ENCODE measurements at places on chromosomes 6 and 20.

DNA sequence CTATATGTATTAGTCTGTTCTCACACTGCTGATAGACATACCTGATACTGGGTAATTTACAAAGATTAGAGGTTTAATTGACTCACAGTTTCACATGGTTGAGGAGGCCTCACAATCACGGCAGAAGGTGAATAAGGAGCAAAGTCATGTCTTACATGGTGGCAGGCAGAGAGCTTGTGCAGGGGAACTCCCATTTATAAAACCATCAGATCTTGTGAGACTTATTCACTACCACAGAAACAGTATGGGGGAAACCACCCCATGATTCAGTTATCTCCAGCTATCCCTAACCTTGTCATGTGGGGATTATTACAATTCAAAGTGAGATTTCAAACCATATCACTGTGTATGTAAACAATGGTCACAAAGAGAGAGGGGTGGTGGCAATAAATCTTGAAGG lies 6.6 kb downstream of the CST8 start:
- DNase-seq: no peak

DNA sequence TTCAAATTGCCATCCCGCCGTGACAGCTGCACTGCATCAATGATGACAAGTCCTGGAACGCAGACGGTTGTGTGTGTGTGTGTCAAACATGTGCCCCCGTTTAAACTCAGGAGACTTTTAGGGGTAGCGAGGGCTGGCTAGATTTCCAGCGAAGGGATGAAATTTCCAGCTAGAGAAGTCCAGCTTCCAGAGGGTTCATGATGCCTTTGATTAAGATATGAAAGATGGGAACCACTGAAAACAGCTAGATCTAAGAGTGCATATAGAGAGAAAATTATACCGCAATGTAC lies 644 bp downstream of the KIZ start:
- DNase-seq: no peak

- peak; percentile 80 for DNase-seq
These were observed 55.2 kb upstream of the SUPT3H start for GRCh38 chr6:45432977-45433376.

DNA sequence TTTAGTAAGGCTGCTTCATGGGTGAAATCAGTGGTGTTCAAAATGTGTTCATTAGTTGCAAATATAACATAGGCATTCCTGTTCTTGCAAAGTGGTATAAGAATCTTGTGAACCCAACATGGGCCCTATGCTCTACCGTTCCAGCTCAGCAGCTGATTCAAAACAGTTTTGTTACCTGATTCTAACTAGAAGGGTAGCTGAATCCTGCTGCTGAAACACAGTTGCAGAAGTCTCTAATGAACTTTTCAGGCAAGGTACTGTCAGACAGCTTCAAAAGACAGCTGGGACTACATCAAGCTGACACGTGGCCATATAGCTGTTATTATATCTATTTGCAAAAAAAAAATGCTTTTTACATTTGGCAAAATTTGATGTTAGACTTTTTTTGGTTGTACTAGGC lies 22.7 kb downstream of the THEMIS start:
- no peak for DNase-seq

- no peak for DNase-seq
These were observed 1.3 kb downstream of the YWHAB start for GRCh38 chr20:44886828-44887227.

DNA sequence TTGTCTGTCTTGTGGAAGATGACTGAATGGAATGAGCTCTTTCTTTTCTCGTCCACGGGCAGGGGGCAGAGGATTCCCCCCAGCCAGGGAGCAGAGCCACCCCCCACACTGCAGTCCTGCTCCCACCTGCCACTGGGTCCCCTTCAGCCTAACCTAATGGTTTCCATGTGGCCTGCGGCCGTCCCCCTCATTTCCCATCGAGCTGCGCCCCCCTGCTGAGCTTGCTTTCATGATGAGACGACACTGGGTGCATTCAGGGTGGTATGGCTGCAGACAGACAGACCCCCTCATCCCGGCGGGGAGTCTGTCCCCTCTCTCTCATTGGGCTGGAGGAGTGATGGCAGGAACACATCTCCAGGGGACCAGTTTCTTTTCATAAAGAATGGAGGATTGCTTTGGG lies 140.8 kb downstream of the DTNBP1 start:
- DNase-seq: no peak

DNA sequence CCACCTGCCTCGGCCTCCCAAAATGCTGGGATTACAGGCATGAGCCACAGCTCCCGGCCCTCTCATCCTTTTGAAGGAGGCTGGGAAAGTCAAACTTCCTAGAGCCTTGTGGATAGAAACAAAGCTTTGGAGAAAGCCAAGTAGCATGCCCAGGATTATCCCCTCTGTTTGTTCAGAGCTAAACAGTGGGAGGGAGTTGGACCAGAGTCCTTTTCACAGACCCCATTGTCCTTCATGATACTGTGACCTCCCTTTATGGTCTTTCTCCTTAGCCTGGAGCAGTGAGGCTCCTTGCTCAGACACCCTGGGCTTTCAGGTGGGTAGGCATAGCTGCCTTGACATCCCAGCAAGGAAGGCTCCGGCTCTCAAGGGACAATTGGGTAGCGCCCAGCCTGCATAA lies 25.4 kb downstream of the ARFGEF3 start:
- DNase-seq: no peak

DNA sequence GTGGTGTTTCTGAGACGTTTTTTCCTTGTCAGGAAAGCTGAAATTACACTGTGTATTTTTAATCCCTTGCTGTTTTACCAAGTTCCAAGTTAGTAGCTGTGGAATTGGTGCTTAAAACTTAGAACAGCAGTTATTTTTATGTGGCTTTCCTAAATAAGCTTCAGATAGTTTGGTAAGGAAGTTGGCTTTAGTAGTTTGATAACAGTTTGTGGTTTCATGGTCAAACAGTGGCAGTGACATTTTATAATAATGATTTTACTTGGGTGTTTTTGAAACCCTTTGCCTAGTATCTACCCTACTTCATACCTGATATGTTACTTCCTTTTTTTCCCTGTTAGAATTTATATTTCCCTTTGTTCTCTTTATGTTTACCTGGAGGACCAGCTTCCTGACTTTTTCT lies 164.9 kb downstream of the JARID2 start:
- no peak for DNase-seq

DNA sequence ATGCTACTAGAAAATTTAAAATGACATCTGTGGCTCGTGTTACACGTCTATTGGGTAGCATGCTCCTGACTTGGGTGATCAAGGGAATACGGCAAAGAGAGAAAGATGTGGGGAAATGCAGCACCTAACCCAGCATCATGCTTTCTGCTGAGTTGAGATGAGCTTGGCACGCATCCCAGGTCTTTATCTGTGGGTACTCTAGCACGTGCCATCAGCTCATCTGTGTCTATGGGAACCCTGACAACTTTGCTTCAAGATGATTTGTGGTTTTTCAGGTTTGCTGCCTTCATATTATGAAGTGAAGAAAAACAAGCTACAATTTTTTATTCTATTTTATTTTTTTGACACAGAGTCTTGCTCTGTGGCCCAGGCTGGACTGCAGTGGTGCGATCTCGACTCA lies 21.0 kb downstream of the RNASET2 start:
- no peak for DNase-seq

- no peak for DNase-seq
These were observed 856 bp downstream of the TP53TG5 start for GRCh38 chr20:45377269-45377668.

DNA sequence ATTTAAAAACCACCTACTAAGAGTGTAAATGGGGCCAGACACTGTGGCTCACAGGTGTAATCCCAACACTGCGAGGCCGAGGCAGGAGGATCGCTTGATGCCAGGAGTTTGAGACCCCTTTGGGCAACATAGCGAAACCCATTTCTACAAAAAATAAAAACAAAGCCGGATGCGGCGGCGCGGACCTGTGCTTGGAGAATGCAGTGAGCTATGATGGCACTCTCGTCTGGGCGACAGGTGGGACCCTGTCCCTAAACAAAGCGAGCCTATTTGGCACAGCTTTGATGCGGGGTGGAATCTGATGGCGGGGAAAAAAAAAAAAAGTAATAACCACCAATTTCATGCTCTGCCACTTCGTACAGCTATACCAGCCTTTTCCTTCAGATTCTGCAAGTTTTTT lies 1.1 kb downstream of the TCP1 start:
- DNase-seq: peak; percentile 16

Data from GM23248 (cell line).